SIG-M5 (cell line): ENCODE measurements at places on chromosomes 12 and 14.

DNA sequence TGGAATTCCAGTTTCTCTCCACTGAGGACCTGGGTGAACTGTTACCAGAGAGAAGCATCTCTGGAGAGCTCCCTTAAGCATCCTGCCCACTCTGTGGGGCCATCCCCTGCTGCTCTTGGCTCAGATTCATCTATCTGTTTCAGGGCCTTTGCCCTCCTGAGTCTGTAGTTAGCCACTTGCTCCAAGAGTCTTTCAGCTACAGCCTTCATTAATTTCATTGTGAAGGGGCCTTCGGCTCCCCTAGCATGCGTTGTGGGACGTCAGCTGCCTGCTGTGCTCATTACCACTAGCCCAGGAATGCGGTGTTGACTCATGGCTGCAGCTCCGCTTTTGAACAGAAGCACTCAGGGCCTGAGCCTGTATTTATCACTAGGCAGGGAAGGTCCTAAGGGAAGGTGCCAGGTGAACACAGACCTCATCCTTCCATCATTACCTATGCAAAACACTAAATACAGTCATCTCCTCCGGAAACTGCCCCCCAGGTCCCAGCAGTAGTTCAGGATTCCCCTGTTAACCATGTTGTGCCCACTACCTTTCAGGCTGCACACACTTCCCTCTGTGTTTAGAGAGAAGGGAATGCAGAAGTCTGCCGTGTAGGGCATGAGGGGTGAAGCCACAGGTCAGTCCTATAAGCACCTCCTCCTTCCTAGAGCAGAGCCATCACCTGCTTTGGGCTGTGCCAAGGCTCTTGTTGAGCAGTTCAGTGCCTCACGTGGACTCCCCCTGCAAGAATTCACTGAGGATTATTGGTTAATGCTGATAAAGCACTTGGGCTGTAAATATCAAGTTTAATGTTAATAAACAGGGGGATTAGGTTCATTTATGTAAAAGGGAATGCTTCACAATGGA lies 191.4 kb downstream of the CACNA1C start:
- no peak for DNase-seq

- DNase-seq = no peak
These were observed 92.9 kb downstream of the ATP23 start for GRCh38 chr12:58034311-58034710.

GRCh38 chr12:62371661-62372060 lies 95.0 kb upstream of the MON2 start:
- no peak for DNase-seq

DNA sequence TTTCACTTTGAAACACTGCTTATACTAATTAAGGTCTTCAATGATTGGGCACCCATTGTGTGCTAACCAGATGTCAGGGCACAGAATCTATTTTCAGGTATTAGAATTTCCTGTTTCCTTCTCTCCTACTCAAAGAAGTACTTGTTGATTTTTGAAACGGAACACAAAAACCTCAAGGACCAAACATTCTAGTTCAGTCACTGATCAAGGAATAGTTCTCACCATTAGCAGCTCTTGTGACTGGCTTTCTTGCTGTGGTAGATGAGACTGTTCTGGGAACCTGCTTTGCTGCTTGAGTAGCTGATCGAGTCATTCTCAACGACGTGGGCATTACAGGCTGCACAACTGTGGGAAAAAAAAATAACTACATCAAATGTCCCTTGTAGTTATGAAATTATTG lies 11.0 kb downstream of the DLGAP5 start:
- DNase-seq = no peak

DNA sequence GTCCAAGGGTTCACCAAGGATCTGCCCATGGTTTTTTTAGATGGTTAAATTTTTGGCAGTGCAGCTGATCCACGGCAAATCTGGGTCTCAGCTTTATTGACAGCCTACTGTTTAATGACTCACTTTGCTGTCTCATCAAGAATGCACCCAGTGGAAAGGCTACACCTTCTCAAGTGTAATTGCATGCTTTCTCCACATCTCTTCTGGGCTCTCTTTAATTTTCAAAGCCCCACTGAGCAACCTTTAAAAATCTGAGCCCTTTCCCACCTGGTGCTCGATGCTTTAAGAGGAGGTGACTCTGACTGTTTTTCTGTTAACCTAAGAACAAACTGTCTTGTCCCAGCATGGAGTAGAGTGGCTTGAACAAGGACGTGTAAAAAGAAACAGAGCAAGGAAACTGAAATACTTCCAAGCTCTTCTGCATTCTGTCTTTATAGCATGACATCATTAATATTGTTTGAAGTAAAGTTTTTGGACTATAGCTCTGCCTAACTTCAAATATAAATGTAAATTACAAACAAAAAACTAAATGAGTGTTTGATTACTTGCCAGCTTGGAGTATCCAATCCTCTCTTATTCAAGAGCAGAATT lies 214.2 kb upstream of the KRR1 start:
- no peak for DNase-seq

DNA sequence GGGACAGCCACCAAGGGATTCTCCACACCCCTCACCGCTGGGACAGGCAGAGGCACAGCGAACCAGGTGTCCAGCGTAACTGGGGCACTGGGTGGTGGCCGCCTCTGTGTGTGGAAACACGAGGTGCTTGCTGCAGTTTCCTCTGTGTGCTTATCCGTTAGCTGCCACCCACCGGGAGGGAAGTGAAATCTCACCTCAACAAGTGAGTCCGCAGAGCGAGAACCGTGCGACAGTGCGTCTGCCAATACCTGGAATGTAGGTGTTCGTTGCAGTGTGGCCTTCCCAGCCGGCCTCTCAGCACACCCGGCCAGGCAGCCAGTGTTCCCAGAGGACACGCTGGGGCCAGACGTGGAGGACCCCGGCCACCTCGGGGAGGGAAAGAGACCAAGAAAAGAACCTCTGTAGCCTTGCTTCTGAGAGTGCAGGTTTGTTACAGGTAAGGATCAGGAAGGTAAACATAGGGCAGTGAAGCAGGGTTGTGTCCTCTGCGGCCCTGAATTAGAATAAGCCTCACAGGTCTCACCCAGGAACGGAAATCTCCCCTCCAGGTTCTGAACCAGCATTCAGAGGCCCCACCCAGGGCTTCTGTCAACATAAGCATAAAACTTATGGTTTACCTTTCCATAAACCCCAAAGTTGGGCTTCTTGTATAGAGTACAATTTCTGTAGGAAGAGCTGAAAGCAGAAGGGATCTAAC lies 1.5 kb downstream of the BCL2L14 start:
- DNase-seq = no peak

- no peak for DNase-seq
These were observed 29.7 kb downstream of the ZFP36L1 start for GRCh38 chr14:68762953-68763764.

- no peak for DNase-seq
These were observed 164.4 kb downstream of the CAND1 start for GRCh38 chr12:67433385-67434175.

DNA sequence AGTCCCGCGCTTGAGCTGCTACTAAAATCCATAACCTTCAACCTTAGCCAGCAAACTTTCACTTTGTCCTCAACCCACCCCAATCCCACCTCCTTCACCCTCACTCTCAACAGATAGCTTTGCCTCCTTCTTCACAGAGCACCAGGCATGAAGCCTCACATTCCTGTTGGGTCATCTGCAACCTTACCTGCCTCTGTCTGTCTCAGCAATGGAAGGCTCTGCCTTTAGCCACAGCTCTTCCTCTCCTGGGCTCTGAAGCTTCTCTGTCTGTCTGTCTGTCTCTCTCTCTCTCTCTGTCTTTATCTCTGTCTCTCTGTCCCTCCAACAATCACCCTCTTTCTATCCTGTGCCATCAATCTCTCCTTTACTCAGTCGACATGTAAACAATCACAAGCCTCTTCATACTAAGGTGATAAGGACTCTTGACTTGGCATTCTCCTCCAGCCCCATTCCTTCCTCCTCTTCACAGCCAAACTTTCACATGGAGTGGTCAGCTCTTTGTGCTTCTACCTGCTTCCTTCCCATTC lies 220.8 kb downstream of the SPTSSA start:
- no peak for DNase-seq

DNA sequence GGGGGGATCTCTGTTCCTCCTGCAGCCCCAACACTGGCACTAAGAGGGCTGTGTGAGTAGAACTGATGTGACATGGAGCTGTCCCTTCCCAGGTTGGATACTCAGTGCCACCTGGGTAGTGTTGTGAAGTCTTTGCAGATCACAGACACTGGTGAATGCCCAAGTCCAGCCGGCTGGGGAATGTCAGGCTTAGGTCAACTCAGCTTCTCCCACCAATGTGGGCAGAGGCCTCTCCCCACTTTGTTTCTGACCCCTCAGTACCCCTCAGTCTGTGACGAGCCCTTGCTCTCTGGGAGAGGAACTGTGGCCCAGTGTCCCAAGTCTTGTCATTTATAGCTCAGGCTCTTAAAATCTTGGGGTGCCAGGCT lies 11.3 kb downstream of the SLC25A29 start:
- DNase-seq = no peak

- peak; percentile 72 for DNase-seq
These were observed 711 bp upstream of the ETV6 start for GRCh38 chr12:11648514-11649412.

DNA sequence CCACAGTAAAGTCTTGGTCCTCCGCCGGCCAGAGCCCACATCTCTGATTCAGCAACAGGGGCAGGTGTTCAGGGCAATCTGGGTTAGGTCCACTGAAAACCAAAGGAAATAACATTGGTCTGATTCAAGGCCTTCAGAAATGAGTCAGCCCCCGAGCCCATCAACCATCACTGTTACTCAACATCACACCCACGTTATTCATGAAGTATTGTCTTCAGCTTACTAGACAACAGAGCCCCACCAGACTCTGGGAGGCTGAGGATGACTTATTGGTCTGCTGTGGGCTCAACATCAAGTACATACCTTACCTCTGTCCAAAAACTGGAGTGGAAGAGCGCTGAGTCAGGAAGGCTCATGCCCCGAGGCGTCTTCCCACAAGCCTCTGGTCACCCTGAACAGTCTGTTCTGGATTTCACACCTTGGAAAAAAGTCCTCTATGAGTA lies 97.5 kb downstream of the ZFP36L1 start:
- no peak for DNase-seq

- no peak for DNase-seq
These were observed 398.0 kb upstream of the FAR2 start for GRCh38 chr12:28750946-28751685.
